HT-29 (cell line): ENCODE measurements at places on chromosomes 2 and 18. TPM values are rescaled to one million over a fixed set of nuclear protein-coding genes. Genes with fewer than 3 reads are reported as not detected.

GRCh38 chr2:18047213-18047611 is 168.7 kb downstream of the KCNS3 start:
- no peak for DNase-seq

DSG2 gene
- 16.5 and 17.8 TPM in 2 replicates for total RNA-seq

POTEJ gene
- total RNA-seq = not detected in 2 replicates

SPHKAP gene
- not detected in 2 replicates for total RNA-seq

ZNF532 gene
- total RNA-seq = 7.4 and 8.1 TPM in 2 replicates

- no peak for DNase-seq
Measured at GRCh38 chr2:240500561-240501423, 57.0 kb downstream of the ANKMY1 start.

PIEZO2 gene
- not detected in 2 replicates for total RNA-seq
